ENCODE measurements at places on chromosomes 6 and 20.

DNA sequence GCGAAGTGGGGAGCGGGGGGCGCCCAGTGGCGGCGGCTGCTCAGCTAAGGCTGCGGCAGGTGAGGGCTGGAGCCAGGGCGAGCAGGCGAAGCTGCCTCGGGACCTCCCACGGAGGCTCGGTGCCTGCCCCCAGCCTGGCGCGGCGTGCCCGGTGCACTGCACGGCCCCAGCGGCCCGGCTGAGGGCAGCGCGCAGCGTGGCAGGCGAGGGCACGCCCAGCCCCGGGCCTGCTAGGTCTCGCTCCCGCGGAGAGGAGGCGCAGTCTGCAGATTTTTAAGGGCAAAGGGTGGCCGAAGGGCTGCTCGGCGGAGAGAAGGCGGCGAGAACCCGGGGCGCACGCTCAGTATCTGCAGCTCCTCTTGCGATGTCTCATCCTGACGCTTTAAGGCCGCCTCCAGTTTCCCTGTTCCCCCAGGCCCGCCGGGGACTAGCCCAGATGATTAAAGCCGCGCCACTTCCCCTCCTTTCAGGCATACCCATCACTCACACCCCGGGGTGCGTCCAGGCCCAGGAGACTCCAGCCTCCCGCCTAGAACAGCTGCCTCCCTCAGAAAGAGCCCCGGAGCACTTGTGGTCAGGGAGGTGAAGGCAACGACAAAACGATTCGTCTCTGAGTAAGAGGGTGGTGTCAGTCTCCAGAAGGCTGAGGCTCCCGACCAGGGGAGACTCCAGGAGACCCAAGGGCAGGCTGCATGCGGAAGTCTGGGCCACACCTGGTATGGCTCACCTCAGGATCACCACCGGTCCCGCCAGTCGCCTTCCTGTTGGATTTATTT is at the start of gene FERMT1:
Gene FERMT1, minus strand, starts transcription at position 158 of the 776 bp plus-strand sequence. CDS start 3,476 bp downstream, outside the sequence.
- no peaks in the 10 kb centered on the region for H3K36me3 ChIP-seq
- peaks cover 24% of the 10 kb centered on the region for H3K27me3 ChIP-seq
- H3K4me1 ChIP-seq, result peaks cover 6% of the 10 kb centered on the region
- no peak within 1 kb of the TSS for H3K27ac ChIP-seq
- no peak for DNase-seq

DNA sequence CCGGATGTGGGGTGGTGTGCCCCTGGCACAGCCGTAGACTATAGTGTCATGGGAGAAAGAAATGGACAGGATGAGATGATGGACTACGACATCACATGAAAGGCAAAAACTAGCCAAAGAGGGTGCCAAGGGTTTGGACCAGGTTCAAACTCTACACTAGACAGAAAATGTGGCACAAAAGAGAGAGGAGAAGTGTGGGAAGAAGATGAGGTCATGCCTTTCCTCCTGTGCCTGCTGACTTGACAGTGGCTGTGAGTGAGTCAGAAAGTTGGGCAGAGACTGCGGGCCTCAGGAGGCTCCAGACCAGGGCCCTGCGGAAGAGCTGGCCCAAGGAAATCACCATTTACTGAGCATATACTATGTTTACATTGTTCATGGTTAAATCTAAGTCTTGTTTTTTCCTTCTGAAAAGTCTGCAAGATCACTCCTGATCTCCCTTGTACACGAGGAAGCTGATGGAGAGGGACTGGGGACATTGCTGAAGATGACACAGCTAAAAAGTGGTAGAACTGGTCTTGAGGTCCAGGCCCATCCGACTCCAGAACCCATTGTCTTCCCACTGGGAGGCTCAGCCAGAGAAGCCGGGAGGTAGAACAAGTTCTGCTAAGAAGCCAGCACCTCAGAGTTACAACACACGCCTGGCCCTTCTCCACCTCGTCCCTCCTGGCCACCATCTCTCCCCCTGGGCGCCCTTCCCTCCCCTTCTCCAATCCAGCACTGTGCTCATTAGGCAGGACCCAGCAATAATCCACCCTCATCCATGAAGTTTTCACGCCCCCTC is 35.6 kb downstream of the CNKSR3 start:
- H3K4me3 ChIP-seq, result no peak overlapping the region
- no peaks in the 10 kb centered on the region for H3K27me3 ChIP-seq
- no peak overlapping the region for H3K27ac ChIP-seq

GRCh38 chr6:802701-803100 is 109.8 kb upstream of the EXOC2 start:
- DNase-seq, result no peak
- no peaks in the 10 kb centered on the region for H3K36me3 ChIP-seq
- H3K27me3 ChIP-seq, result no peaks in the 10 kb centered on the region
- no peak overlapping the region for H3K4me3 ChIP-seq
- H3K27ac ChIP-seq, result no peak overlapping the region

DNA sequence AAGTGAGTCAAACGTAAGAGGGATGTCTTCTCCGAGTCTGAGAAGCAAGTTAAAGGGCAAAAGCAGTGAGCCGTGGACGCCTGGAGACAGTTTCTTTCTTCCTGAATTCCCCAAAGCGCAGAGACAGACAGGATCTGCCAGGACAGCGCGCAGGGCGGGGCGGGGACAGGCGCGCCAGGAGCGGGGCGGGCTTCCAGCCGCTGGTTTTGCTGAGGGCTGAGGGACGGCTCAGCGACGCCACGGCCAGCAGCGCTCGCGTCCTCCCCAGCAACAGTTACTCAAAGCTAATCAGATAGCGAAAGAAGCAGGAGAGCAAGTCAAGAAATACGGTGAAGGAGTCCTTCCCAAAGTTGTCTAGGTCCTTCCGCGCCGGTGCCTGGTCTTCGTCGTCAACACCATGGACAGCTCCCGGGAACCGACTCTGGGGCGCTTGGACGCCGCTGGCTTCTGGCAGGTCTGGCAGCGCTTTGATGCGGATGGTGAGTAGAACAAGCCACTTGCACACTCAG is at the start of gene SCGN:
Gene SCGN, plus strand, starts transcription at position 209 of the 509 bp plus-strand sequence. Its CDS starts 189 bp downstream, at position 398.
- peaks cover 5% of the 10 kb centered on the region for H3K27me3 ChIP-seq
- no peak within 1 kb of the TSS for H3K4me3 ChIP-seq
- H3K4me1 ChIP-seq, result no peaks in the 10 kb centered on the region
- no peaks in the 10 kb centered on the region for H3K36me3 ChIP-seq
- H3K27ac ChIP-seq, result no peak within 1 kb of the TSS
- no peak for DNase-seq

Measured in effector memory CD4-positive, alpha-beta T cell (primary cell).